ENCODE measurements at places on chromosomes 3 and 15. TPM values are rescaled to one million over a fixed set of nuclear protein-coding genes. Genes with fewer than 3 reads are reported as not detected.

Gene PTX3
- not detected for total RNA-seq

Gene CELF6
- total RNA-seq = 0.21 TPM

Gene PTH1R
- total RNA-seq = not detected

Gene LIPC
- 0.93 TPM for total RNA-seq

Gene IQCH
- 1.6 TPM for total RNA-seq

Gene CCR8
- total RNA-seq = 5.7 TPM

Gene GYG1
- 27.4 TPM for total RNA-seq

Gene TMEM266
- total RNA-seq = not detected

Gene BCHE
- total RNA-seq = not detected

Gene RARB
- not detected for total RNA-seq

Gene DCLK3
- total RNA-seq = not detected

Gene NMNAT3
- 0.73 TPM for total RNA-seq

Gene ERICH6
- not detected for total RNA-seq

Gene ANKDD1A
- 1.8 TPM for total RNA-seq

Gene CYP1A2
- not detected for total RNA-seq

Gene CPLX3
- total RNA-seq = 0.09 TPM

Gene TBL1XR1
- 160 TPM for total RNA-seq

Gene DNASE1L3
- total RNA-seq = not detected

Gene EHD4
- 28.4 TPM for total RNA-seq

Gene SAMMSON
- total RNA-seq = not detected

Gene SPSB4
- 0.07 TPM for total RNA-seq

Gene SPTSSB
- total RNA-seq = not detected

Gene QARS1
- 192 TPM for total RNA-seq

Gene CCR9
- total RNA-seq = not detected

Gene PARP15
- 12.1 TPM for total RNA-seq

Gene GNB5
- 19.5 TPM for total RNA-seq

Gene HGD
- 0.19 TPM for total RNA-seq

Gene CP
- not detected for total RNA-seq

Gene EFCAB12
- 0.40 TPM for total RNA-seq

Gene MYRIP
- not detected for total RNA-seq

Gene OPA1
- 91.2 TPM for total RNA-seq

Gene WDR5B
- total RNA-seq = 4.8 TPM

Gene C15orf62
- 0.51 TPM for total RNA-seq
